Testis (tissue), 5 donors: ENCODE measurements at places on chromosomes 4 and X.

DNA sequence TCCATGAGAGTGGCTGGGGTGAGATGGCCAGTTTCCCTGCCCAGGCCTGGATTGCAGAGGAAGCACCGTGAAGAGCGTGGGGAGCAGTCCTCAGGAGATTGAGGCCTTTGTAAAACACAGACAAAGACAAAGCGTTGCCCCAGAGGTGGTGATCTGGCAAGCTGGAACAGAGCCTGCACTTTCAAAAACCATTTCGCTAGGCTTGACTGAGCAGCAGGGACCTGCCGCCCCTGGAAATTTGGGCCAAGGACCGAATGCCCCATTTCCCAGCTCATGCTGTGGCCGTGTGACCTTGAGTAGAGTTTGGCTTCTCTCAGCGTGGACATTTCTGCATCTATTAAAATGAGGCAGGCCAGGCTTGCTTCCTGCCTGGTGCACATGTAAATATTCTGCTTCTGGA, 381.4 kb downstream of the BCOR start:
- DNase-seq: no peak

- no peak for DNase-seq
These were observed 150.9 kb upstream of the ANK2 start for GRCh38 chr4:112898357-112899141.

- DNase-seq: no peak
These were observed 409 bp upstream of the MPP1 start for GRCh38 chrX:154805696-154806091.

DNA sequence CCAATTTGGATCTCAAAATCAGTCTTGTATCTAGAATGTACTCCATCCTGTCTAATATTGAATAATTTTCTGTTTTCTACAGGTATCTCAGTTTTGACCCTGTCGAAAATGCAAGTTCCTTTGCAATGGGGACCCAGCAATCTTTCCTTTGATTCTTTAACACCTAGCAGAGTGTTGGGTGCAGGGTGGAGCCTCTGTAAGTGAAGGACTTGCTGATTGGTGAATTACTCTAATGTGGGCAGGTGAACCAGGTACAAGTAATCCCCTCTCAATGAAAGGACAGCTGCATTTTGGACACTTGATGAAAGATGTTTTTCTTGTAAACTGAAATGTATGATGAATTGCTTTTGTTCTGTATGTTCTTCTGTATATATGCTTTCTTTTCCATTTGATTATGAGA, 54.9 kb downstream of the NWD2 start:
- no peak for DNase-seq

- DNase-seq: no peak
These were observed 131.2 kb upstream of the HCCS start for GRCh38 chrX:10979956-10980355.

GRCh38 chrX:997631-998137, 214.8 kb downstream of the CRLF2 start:
- no peak for DNase-seq
